ENCODE measurements at places on chromosomes 4 and X. TPM values are rescaled to one million over a fixed set of nuclear protein-coding genes. Genes with fewer than 3 reads are reported as not detected.

DNA sequence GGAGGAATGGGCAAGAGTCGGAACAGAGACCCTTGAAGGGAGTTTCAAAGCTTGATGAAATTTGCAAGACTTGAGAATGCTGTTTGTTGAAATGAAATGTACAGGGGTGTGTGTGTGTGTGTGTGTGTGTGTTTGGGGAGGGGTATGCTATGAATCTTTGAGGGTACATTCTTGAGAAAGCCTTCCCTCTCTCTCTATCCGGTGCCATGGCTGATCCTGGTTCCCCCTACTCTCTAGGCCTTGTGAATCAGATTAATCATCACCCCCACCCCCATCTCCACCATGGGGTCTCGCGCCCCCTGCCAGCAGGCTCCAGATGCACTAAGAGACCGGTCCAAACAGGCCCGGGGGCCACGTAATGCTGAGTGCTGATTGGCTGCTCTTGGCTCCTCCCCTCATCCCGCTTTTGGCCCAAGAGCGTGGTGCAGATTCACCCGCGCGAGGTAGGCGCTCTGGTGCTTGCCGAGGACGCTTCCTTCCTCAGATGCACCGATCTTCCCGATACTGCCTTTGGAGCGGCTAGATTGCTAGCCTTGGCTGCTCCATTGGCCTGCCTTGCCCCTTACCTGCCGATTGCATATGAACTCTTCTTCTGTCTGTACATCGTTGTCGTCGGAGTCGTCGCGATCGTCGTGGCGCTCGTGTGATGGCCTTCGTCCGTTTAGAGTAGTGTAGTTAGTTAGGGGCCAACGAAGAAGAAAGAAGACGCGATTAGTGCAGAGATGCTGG is at the start of gene HTR2C:
Gene HTR2C, plus strand, starts transcription at position 441 of the 729 bp plus-strand sequence. CDS start 142,851 bp downstream, outside the sequence.
- H3K36me3 ChIP-seq: no peaks in the 10 kb centered on the region
- H3K27me3 ChIP-seq: no peaks in the 10 kb centered on the region
- H3K27ac ChIP-seq: no peak within 1 kb of the TSS
- no peak for DNase-seq
- H3K4me3 ChIP-seq: no peak within 1 kb of the TSS

DNA sequence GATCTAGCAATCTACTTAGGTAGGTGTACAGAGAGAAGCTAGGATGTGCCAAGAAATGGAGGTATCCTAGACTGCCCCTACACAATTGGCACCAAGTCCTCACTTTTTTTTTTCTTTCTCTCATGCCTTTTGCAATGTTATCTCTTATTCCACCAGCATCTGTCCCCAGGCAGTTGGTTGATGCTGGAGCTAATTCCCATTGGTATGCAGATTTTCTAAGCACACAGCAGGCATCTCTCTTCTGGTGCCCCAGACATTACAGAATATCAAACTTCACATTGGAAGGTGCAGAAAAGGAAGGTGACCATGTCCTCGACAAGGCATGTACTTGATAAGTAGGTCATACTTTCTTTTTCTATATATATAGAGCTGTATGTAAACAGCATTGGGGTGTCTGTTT is 21.6 kb downstream of the LUZP4 start:
- no peak for DNase-seq
- H3K27me3 ChIP-seq: no peaks in the 10 kb centered on the region
- no peak overlapping the region for H3K27ac ChIP-seq

DNA sequence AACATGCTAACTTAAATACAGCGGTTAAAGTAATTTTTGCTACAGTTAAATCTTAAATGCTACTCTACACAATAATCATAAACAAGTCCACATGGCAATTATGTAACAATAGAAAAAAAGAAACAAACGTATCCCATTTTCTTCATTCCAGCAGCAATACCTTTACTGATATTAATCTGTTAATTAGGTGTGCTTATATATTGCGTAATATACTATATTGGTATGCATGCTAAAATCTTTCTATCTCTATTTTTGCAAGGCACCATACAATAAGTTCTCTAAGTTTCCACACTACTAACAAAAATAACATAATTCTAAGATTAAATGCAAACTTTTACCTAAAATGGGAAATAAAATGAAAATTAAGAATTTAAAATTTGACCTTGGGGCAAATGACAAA is 500.6 kb downstream of the SPOCK3 start:
- no peak for DNase-seq
- no peaks in the 10 kb centered on the region for H3K27me3 ChIP-seq
- no peaks in the 10 kb centered on the region for H3K36me3 ChIP-seq
- no peak overlapping the region for H3K27ac ChIP-seq

Gene CFAP99
- total RNA-seq: not detected

DNA sequence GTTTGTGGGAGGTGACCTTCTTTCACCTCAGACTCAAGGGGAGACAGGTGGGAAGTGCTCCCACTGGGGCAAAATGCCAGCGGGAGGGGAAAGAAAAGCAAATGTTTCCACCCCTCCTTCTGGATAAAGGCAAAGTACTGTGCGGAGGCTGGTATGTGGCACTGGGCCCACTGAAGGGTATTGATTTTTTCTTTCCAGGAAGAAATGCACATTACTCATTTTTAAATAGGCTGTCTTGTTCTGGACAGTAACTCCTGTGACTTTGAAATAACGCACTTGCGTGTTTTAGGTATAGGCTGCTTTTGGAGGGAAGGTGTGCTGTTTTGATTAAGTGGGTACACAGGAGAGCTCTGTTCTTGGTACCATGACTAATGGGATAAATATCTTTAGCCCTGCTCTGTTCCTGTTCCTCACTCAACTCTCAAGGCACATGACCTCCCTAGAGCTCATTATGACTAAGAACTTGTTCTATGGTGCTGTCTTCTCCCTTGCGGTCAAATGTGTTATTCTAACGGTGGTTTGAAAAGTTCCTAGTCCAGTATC is 40.7 kb upstream of the MBTPS2 start:
- no peaks in the 10 kb centered on the region for H3K4me1 ChIP-seq
- no peaks in the 10 kb centered on the region for H3K36me3 ChIP-seq
- no peaks in the 10 kb centered on the region for H3K27me3 ChIP-seq
- no peak overlapping the region for H3K4me3 ChIP-seq

Gene ENPEP
- total RNA-seq: not detected

Gene PAGE4
- total RNA-seq: not detected

- no peak overlapping the region for H3K27ac ChIP-seq
- no peaks in the 10 kb centered on the region for H3K36me3 ChIP-seq
- no peaks in the 10 kb centered on the region for H3K4me1 ChIP-seq
- H3K27me3 ChIP-seq: no peaks in the 10 kb centered on the region
Measured at GRCh38 chrX:138485767-138486166, 225.8 kb downstream of the FGF13 start.

GRCh38 chrX:46330513-46330912 is 214.7 kb downstream of the ZNF674 start:
- H3K27me3 ChIP-seq: no peaks in the 10 kb centered on the region
- no peaks in the 10 kb centered on the region for H3K4me1 ChIP-seq
- no peak for DNase-seq
- no peak overlapping the region for H3K4me3 ChIP-seq
- no peaks in the 10 kb centered on the region for H3K36me3 ChIP-seq
- H3K27ac ChIP-seq: no peak overlapping the region

Gene MAGEA2B
- not detected for total RNA-seq

Gene ZCCHC18
- total RNA-seq: 3.1 TPM

DNA sequence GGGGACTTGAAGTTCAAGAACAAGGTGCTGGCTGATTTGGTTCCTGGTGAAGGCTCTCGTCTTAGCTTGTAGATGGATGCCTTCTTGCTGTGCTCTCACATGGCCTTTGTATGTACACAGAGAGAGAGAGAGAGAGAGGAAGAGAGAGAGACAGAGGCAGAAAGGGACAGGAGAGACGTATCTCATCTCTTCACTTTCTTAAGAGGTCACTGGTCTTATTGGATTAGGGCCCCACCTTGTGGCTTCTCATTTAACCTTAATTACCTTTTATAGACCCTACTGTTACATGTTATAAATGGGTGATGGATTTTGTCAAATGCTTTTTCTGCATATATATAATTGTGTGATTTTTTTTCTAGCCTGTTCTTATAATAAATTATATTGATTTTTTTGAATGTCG is 1444.2 kb downstream of the ADGRL3 start:
- no peak overlapping the region for H3K27ac ChIP-seq
- no peaks in the 10 kb centered on the region for H3K36me3 ChIP-seq
- H3K27me3 ChIP-seq: no peaks in the 10 kb centered on the region
- H3K4me1 ChIP-seq: no peaks in the 10 kb centered on the region
- DNase-seq: no peak

Data from CD8-positive, alpha-beta memory T cell (primary cell).